Pancreas (tissue), 10 donors: ENCODE measurements at places on chromosomes 6 and 20. TPM values are rescaled to one million over a fixed set of nuclear protein-coding genes. Genes with fewer than 3 reads are reported as not detected.
A peak's percentile ranks its signal among the peaks of the same experiment; 100 is the strongest.

Gene OOEP
- total RNA-seq: not detected

Gene CRIP3
- 3.1 TPM for total RNA-seq

Gene SMLR1
- total RNA-seq: not detected

Gene TCP11
- total RNA-seq: not detected

Gene ANGPT4
- total RNA-seq: not detected

Gene ZNF311
- 0.35 TPM for total RNA-seq

Gene MDC1
- total RNA-seq: 18.7 TPM

DNA sequence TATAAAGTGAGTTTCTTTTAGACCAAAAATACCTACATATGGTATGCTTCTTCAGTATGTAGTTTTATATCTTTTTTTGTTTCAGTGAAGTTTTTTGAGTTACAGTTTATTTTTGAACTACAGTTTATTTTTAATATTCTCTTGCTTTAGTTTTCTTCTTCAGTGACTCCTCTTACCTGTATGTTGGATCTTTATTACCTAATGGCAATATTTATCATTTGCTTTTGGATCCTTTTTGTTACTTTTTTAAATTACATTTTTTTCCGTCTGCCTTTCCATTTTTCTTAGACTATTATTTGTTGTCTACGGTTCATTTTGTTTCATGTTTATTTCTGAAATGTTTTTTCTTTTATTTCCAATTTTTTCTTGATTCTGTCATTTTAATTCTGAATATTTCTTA, 71.9 kb downstream of the SMAP1 start:
- H3K4me3 ChIP-seq: no peak overlapping the region
- DNase-seq: no peak
- H3K27ac ChIP-seq: no peak overlapping the region
- H3K36me3 ChIP-seq: peaks cover 3% of the 10 kb centered on the region
- H3K4me1 ChIP-seq: no peaks in the 10 kb centered on the region
- H3K27me3 ChIP-seq: no peaks in the 10 kb centered on the region

- no peak overlapping the region for H3K27ac ChIP-seq
- no peak for DNase-seq
- H3K27me3 ChIP-seq: no peaks in the 10 kb centered on the region
- no peaks in the 10 kb centered on the region for H3K4me1 ChIP-seq
- H3K4me3 ChIP-seq: no peak overlapping the region
- no peaks in the 10 kb centered on the region for H3K36me3 ChIP-seq
These were observed 4.7 kb downstream of the SAPCD1 start for GRCh38 chr6:31767096-31767645.

DNA sequence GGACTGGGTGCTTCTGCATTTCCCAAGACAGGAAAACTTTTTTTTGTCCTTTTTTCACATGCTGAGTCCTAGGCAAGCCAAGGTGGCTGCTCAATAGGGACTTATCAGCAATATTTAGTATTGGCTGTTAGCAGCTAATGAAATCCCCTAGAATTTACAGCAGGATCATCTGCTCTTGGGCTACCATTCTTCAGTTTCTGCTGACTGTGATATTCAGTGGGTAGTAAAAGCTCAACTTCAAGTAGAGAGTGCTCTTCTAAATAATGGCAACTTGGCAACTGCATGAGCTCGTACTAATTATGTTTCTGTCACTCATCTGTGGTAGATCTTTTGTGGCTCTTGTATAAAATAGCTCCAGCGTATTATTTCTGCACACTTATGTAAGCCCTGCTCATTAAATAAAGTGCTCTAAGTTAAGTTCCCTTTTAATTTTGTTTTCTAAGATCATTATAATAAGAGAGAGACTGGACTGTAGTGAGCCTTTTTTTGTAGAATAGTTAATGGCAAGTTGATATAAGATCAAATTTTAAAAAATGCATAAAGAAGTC, 110.3 kb downstream of the SLC35F1 start:
- no peak overlapping the region for H3K27ac ChIP-seq
- no peak for DNase-seq
- no peaks in the 10 kb centered on the region for H3K27me3 ChIP-seq
- no peaks in the 10 kb centered on the region for H3K4me1 ChIP-seq

DNA sequence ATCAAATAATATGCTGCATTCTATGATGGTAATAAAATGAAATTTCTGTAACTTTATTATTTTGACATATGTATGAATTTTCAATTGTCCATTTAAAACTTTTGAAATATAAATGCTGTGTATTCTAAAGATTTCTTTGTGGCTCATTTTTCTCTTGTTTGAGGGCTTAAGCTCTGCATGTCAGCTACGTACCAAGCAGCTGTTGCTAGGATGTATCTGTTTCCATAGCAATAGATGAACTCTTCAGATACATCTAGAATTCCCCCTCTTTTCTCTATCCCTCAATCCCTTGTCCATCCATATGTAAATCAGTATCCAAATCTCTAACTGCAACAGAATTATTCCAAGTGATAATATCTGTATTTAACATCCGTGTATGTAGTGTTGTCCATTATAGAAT, 76.5 kb upstream of the OPRM1 start:
- H3K27ac ChIP-seq: no peak overlapping the region
- peaks cover 4% of the 10 kb centered on the region for H3K4me1 ChIP-seq
- no peaks in the 10 kb centered on the region for H3K27me3 ChIP-seq

DNA sequence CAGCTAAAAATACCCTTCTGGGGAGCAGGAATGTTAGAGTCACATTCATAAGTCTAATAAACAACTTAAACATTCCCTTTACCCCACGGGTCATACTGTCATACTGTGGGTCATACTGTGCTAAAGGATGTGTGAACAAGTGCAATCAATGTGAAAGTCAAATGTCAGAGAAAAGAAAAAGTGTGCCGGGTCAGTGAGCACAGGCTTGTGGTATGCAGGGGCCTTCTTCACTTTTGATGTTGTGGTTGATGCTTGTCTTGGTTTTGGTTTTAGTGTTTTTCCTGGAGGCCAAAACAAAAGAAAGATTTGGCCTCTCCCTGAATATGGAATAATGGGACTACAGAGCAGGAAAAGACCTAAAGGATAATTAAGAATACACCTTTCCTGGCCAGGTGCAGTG, 267.9 kb upstream of the PLN start:
- DNase-seq: no peak
- no peaks in the 10 kb centered on the region for H3K4me1 ChIP-seq
- H3K27me3 ChIP-seq: no peaks in the 10 kb centered on the region
- no peaks in the 10 kb centered on the region for H3K36me3 ChIP-seq
- H3K4me3 ChIP-seq: no peak overlapping the region
- H3K27ac ChIP-seq: no peak overlapping the region

- no peak overlapping the region for H3K4me3 ChIP-seq
- H3K27ac ChIP-seq: no peak overlapping the region
- H3K36me3 ChIP-seq: no peaks in the 10 kb centered on the region
These were observed 17.9 kb downstream of the NCR2 start for GRCh38 chr6:41353333-41353732.

- H3K4me1 ChIP-seq: no peaks in the 10 kb centered on the region
- no peaks in the 10 kb centered on the region for H3K27me3 ChIP-seq
- no peak overlapping the region for H3K4me3 ChIP-seq
- no peak overlapping the region for H3K27ac ChIP-seq
- DNase-seq: no peak
- no peaks in the 10 kb centered on the region for H3K36me3 ChIP-seq
These were observed 66.8 kb downstream of the PPP1R3G start for GRCh38 chr6:5151955-5152401.

DNA sequence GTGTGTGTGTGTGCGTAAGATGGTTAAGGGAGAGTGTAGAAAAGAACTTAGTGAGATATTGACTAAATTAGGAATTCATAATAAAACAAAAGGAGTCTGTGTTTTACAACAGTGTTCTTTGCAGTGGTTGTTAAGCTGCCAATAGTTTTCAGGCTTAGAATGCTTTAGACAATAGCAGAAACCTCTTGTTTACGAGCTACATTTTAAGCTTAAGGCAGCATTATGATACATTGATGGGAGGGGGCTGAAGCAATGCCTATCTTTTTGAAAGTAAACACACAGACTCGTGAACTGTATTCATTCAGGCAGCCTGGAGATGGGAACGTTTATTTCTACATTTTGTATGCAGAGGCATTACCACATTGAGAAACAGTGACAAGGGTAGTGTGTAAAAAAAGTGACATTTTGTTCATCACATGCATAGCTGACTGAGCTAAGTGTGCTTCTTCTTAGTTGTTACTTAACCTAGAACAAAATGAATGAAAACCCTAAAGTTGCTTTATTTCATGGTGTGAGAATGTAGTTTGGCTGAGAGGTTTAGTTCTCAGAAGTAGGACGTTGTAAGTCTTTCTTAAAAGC, 21.2 kb downstream of the CLVS2 start:
- no peak overlapping the region for H3K27ac ChIP-seq
- H3K4me1 ChIP-seq: no peaks in the 10 kb centered on the region
- no peak for DNase-seq
- no peaks in the 10 kb centered on the region for H3K27me3 ChIP-seq
- no peaks in the 10 kb centered on the region for H3K36me3 ChIP-seq
- no peak overlapping the region for H3K4me3 ChIP-seq

- no peak overlapping the region for H3K4me3 ChIP-seq
- H3K4me1 ChIP-seq: no peaks in the 10 kb centered on the region
- no peaks in the 10 kb centered on the region for H3K27me3 ChIP-seq
- H3K36me3 ChIP-seq: no peaks in the 10 kb centered on the region
These were observed 82.1 kb downstream of the RFPL4B start for GRCh38 chr6:112429226-112429625.

- H3K27me3 ChIP-seq: no peaks in the 10 kb centered on the region
- no peak overlapping the region for H3K4me3 ChIP-seq
- H3K4me1 ChIP-seq: no peaks in the 10 kb centered on the region
- no peaks in the 10 kb centered on the region for H3K36me3 ChIP-seq
- H3K27ac ChIP-seq: no peak overlapping the region
These were observed 8.1 kb upstream of the MBOAT1 start for GRCh38 chr6:20220359-20220758.

DNA sequence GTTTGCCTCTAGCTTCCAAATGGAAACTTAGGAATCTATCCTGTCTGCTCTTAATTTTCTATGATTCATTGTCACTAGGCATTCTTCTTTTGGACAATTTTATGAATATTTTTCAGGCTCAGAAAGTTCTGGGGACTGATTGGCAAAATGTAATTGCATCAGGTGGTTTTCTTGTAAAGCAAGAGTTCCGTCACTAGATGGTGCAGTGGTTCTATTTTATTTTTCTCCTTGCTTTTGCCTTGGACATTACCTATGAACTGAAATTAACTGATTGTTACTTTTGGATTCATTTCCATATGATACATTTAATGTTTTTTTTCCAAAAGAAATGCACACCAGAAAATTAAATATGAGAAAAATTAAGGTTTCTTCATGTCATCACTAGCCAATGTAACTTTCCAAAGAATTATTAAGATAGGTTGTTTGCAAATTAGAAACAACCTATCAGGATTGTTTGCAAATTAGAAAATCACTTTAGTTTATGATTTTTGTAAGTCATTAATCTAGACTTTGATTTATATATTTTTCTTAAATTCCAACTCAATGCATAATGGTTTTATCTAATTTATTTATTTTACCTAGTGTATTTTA, 48.0 kb downstream of the TMEM170B start:
- H3K36me3 ChIP-seq: no peaks in the 10 kb centered on the region
- no peaks in the 10 kb centered on the region for H3K27me3 ChIP-seq
- DNase-seq: no peak
- H3K4me1 ChIP-seq: no peaks in the 10 kb centered on the region

- peak overlapping the region; percentile 59 for H3K4me3 ChIP-seq
- peak overlapping the region; percentile 100 for H3K27ac ChIP-seq
These were observed 1.1 kb downstream of the JAG1 start for GRCh38 chr20:10672624-10673127.

DNA sequence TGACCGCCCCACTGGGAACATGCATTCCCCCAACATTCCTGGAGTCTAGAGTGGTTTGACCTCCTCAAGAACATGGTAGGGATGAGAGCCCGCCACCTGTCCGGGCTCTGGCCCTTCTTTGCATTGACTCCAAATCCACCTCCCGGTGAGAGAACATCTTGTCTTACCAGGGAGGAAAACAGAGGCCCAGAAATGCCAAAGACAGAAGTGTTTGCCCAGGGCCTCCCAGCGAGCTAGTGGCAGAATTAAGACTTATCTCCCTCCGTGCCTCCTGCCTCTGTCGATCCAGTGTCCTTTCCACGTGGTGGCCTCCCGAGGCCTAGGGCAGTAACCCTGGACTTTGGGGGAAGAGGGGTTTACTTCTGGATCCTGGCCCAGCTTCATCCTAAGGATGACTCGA, 134.8 kb downstream of the JPH2 start:
- no peaks in the 10 kb centered on the region for H3K36me3 ChIP-seq
- no peaks in the 10 kb centered on the region for H3K27me3 ChIP-seq
- no peak for DNase-seq
- no peak overlapping the region for H3K4me3 ChIP-seq
- no peak overlapping the region for H3K27ac ChIP-seq

- no peaks in the 10 kb centered on the region for H3K36me3 ChIP-seq
- no peaks in the 10 kb centered on the region for H3K27me3 ChIP-seq
- no peak overlapping the region for H3K27ac ChIP-seq
- peaks cover 5% of the 10 kb centered on the region for H3K4me1 ChIP-seq
These were observed 26.5 kb downstream of the EFCAB8 start for GRCh38 chr20:32885185-32885584.

- H3K27ac ChIP-seq: no peak overlapping the region
- no peak overlapping the region for H3K4me3 ChIP-seq
- no peaks in the 10 kb centered on the region for H3K4me1 ChIP-seq
- H3K27me3 ChIP-seq: peaks cover 3% of the 10 kb centered on the region
- DNase-seq: no peak
These were observed 611.0 kb downstream of the DOK5 start for GRCh38 chr20:55086421-55086820.

DNA sequence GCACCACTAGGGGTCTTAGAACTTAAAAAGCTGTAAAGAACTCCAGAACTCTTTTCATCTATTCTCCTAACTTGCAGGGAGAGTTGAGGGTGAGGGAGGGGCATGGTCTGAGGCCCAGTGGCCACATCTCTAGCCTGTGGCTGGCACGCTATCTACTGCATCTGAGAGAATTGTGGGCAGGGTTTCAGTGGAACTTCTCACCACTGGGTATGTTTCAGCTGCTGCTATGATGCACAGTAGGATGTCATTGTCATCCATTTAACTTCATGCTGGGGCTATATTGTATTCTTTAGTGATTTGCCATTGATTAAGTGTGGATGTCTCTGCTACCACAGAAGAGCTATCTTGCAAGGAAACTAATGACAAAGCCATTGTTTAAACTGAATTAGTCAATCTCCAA, 4.5 kb downstream of the TMEM14A start:
- no peak for DNase-seq
- H3K27me3 ChIP-seq: no peaks in the 10 kb centered on the region
- no peak overlapping the region for H3K27ac ChIP-seq
- H3K4me3 ChIP-seq: no peak overlapping the region

DNA sequence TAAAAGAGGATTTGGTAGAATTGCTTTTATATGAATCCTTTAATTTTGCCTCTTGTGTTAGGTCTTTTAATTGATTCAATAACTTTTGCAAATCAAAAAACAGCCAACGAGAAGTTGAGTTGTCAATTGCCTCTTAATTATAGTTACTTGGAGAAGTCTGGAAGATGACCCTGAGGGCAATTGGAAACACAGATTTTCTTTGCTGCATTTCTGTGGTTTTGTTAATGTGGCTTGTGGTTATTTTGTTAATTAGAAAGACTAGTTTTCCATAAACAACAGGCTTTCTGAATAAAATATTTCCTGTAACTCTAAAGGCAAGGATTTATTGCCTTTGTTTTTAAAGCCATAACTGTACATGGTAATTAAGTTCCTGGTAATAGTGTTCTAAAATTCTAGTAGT, 513.0 kb downstream of the EPHA7 start:
- H3K27me3 ChIP-seq: no peaks in the 10 kb centered on the region
- no peak overlapping the region for H3K27ac ChIP-seq
- no peaks in the 10 kb centered on the region for H3K36me3 ChIP-seq
- no peak for DNase-seq
- no peak overlapping the region for H3K4me3 ChIP-seq
- no peaks in the 10 kb centered on the region for H3K4me1 ChIP-seq
